ENCODE measurements at places on chromosomes 2 and 18.

- DNase-seq, result no peak
Measured at GRCh38 chr2:168210895-168211570, 36.4 kb downstream of the STK39 start.

- no peak for DNase-seq
Measured at GRCh38 chr2:211723398-211723797, 815.2 kb downstream of the ERBB4 start.

- no peak for DNase-seq
Measured at GRCh38 chr18:38847326-38847725, 1281.7 kb upstream of the CELF4 start.

DNA sequence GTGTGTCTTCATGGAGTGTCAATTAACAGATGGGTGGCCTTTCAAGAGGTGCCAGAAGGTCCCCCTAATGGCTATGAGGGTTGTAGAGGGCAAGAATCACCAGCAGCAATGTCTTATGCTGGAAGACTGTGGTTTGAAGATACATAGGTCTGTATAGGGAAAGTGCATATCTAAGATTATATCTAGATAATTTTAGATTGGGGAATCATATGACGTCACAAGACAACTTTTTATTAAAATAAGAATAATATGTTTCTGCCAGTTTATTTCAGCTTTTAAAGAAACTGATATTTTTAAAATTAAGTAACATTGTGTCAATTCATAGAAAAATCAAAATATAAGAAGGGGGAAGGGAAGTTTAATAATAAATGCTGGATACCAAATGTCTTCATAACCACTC lies 162.3 kb downstream of the TTN start:
- DNase-seq, result no peak

GRCh38 chr2:156565066-156565710 lies 129.0 kb downstream of the GPD2 start:
- DNase-seq, result no peak

DNA sequence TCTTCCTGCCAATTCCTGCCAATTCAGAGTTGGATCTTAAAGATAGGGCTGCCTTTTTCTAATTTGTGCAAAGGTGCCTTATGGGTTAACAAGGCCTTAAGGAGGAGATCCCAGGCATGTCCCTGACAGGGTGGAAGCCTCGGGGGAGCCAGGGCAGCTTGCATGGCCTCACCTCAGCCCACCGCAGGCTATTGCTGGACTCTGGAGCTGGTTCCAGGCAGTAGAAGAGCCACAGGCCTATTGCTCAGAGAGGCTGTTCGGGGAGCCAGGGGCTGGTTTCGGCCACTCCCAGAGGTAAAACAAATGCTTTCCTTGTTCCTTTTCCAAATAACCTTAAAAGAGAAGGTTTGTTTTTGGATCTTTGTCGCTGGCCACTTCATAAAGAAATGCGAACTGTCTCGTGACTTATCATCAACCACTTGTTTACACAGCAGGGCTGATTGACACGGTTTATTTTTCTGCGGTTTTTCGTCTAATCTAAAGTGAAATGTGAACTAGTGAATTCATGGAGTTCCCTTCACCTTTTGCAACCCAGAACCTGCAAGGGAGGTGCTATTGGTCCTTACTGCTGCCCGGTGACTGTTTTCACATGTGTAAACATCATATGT lies 108.6 kb downstream of the APOB start:
- no peak for DNase-seq

DNA sequence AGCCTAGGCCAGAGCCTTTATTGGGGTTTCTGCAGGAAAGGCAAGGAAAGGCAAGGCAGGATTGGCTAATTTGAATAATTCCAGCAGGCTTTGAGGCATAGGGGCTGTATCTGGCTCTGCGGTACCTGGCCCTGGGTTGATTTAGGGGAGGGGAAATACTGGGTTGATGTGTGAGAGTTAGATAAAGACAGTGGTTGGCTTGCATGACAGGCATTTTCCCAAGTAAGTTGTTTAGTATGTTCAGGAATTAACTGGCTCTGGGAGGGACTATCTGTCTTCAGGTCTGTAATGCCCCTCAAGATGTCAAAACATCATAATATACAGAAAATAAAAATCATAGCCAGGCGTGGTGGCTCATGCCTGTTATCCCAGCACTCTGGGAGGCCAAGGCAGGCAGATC lies 98.7 kb downstream of the UBR3 start:
- DNase-seq, result no peak
